ENCODE measurements at places on chromosomes 4 and X. TPM values are rescaled to one million over a fixed set of nuclear protein-coding genes. Genes with fewer than 3 reads are reported as not detected.
A peak's percentile ranks its signal among the peaks of the same experiment; 100 is the strongest.

Gene FHDC1
- 0.20 TPM for total RNA-seq

Gene NDNF
- total RNA-seq, result not detected

Gene QDPR
- total RNA-seq, result 7.0 TPM

Gene CDKL2
- total RNA-seq, result 0.30 TPM

Gene MGARP
- 0.49 TPM for total RNA-seq

Gene SPATA18
- total RNA-seq, result not detected

Gene LNX1
- not detected for total RNA-seq

Gene PAGE4
- total RNA-seq, result not detected

Gene CABS1
- total RNA-seq, result not detected

Gene COX7B2
- total RNA-seq, result not detected

Gene REPS2
- total RNA-seq, result 0.74 TPM

Gene CCSER1
- 0.20 TPM for total RNA-seq

Gene HPF1
- 12.7 TPM for total RNA-seq

Gene MAGEC2
- not detected for total RNA-seq

GRCh38 chr4:8411351-8412180 is 29.0 kb downstream of the ACOX3 start:
- DNase-seq, result no peak

- peak; percentile 93 for DNase-seq
These were observed 219.8 kb downstream of the OR13H1 start for GRCh38 chrX:131763674-131764073.

GRCh38 chrX:23786268-23786815 is 3.4 kb downstream of the SAT1 start:
- DNase-seq, result no peak

- DNase-seq, result no peak
These were observed 121.1 kb upstream of the ATP6AP2 start for GRCh38 chrX:40459571-40460158.

GRCh38 chr4:185472103-185472542 is 590 bp upstream of the CCDC110 start:
- no peak for DNase-seq

GRCh38 chr4:79578606-79579005 is 170.6 kb upstream of the GK2 start:
- DNase-seq, result no peak

DNA sequence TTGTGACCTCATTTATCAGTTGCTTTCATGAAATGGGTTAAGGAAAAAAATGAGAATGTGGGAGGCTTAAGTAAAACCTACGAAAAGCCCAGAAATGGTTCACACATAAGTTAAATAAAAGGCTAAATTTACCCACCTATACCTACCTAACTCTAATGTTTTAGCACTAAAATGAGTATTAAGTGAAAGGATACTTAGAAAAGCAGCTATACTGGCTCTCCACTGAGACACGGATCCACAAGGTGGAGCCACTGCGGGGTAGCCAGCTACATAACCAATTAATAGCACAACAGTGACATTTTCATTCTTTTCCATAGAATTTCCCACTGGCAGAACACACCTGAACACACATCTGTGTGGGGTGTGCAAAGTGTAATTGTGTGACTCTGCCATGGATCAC is 101.9 kb downstream of the MAML3 start:
- DNase-seq, result peak; percentile 43

DNA sequence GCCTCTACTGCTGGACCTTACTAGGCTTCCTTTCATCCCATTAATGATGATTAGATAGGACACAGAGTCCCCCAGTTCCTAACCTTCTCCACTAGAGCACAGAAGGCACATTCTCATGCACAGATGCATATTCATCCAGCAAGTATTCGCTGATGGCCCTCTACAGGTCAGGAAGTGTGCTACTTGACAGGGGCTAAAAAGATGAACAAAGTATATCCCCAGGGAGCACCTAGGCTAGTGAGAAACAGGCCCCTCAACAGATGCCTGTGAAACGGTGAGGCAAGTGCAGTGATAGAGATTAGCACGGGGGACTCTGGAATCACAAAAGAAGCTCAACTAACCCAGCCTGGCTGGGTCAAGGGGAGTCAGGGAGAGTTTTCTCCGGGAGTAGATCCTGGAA is 95.8 kb downstream of the MGST2 start:
- DNase-seq, result peak; percentile 8

DNA sequence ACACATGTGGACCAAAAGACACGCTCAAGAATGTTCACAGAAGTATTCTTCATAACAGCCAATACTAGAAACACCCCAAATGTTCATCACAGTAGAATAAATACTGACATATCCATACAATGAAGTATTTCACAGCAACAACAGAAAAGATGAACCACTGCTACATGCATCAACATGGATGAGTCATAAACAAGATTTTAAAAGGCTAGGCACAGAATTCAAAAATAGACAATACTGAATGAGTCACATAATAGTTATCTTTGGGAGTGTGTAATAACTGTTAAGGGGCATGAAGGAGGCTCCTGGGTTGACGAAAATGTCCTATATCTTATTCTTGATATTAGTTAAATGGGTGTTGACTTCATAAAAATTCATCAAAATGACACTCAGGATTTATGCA is 43.5 kb downstream of the CLOCK start:
- no peak for DNase-seq

GRCh38 chrX:38816155-38816554 is 14.9 kb downstream of the MID1IP1 start:
- DNase-seq, result peak; percentile 50

- DNase-seq, result no peak
These were observed 252.9 kb upstream of the SMIM31 start for GRCh38 chr4:164501074-164501473.

DNA sequence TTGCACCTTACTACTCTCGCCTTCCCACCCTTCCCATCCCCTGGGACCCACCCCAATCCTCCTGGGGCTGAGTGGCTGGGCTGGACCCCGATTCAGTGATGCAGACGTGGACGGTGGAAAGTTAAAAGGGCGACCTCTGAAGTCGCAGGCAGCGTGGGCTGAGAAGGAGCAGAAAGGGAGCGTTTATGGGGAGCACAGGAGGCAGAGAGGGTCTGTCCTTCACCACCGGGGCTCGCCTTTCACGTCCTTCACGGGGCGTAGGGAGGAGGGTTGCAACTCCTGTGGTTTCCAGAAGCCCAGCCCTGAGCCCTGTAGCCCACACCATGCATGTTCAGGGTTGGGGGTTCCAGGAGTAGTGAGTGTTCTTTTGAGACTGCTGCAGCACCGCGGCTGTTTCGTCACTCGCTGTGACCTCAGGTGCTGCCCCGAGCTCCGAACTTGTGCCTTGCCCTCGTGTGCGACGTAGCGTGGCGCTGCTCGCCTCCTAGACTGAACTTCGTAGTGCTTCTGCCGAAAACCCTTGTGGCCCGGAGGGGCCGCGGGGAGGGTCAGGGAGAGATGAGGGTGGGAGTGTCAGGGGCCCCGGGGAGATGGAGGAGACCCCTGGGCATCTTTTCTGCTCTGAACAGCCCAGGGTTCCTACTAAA is 1.6 kb downstream of the NHS start:
- DNase-seq, result no peak

DNA sequence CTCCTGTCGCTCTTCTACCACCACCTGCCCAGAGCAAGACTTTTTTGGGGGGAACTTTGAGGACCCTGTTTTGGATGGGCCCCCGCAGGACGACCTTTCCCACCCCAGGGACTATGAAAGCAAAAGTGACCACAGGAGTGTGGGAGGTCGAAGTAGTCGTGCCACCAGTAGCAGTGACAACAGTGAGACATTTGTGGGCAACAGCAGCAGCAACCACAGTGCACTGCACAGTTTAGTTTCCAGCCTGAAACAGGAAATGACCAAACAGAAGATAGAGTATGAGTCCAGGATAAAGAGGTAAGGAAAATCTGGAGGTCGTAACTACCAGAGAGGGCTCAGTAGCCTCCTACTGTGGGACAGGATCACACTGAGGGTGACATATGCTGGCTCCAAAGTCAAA is 364.5 kb downstream of the MAPK10 start:
- DNase-seq, result no peak

- DNase-seq, result no peak
These were observed 424 bp upstream of the ZNF330 start for GRCh38 chr4:141220271-141220670.

GRCh38 chr4:184860018-184860779 is 34.4 kb upstream of the ACSL1 start:
- no peak for DNase-seq

GRCh38 chr4:38673130-38673978 is 9.4 kb downstream of the KLF3 start:
- DNase-seq, result no peak

DNA sequence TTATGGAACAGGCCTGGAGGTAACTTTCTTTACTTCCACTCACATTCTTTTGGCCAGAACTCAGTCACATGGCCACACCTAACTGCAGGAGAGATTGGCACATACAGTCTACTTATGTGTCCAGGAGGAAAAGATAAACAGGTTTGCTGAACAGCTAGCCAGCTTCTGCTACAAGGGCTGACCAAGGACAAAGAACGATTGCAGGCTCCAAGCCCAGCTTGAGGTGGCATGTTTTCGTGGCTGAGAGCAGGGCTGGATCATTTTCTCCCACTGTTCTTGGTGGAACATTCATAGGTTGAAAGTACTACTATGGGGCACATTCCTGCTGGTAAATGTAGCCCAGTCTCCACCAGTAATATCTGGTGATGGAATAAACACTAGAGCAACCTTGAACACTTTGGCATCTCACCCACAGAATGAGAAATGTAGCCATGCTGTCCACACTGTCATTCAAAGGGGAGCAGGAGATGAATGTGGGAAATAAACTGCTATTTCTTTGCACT is 28.2 kb downstream of the NHS start:
- DNase-seq, result no peak

GRCh38 chr4:184479516-184479950 is 5.2 kb upstream of the IRF2 start:
- peak; percentile 44 for DNase-seq

DNA sequence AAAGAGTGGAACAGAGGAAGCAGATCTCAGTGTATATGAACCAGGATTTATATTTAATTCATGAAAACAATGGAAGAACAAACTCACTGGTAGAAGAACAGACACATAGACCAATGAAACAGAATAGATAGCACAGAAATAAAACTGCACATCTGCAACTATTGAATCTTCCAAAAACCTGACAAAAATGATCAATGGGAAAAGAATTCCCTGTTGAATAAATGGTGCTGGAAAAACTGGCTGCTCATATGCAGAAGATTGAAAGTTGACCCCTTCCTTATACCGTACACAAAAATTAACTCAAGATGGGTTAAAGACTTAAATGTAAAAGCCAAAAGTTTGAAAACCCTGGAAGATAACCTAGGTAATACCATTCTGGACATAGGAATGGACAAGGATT is 391.0 kb downstream of the MAGEB5 start:
- DNase-seq, result no peak

GRCh38 chrX:373641-374471 is 12.9 kb downstream of the PPP2R3B start:
- peak; percentile 28 for DNase-seq

- no peak for DNase-seq
These were observed 22.1 kb downstream of the DOK7 start for GRCh38 chr4:3485011-3485791.

- DNase-seq, result no peak
These were observed 638.9 kb upstream of the AGA start for GRCh38 chr4:178081176-178081575.

GRCh38 chr4:109886303-109886702 is 26.4 kb upstream of the EGF start:
- DNase-seq, result no peak

DNA sequence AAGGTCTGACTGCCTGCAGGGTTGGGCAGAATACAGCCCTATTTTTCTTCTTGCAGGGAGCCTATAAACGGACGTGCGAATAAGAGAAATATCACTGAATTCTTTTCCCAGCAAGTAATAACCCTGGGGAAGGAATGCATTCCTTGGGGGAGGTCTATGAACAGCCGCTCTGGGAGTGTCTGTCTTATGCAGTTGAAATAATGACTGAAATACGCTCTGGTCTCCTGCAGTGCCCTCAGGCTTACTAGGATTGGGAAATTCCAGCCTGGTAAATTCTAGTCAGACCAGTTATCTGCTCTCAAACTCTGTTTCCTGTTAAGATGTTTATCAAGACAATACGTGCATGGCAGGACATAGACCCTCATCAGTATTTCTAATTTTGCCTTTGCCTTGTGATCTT is 72.1 kb upstream of the FAM241A start:
- DNase-seq, result no peak

GRCh38 chrX:2188330-2188792 is 312.4 kb downstream of the DHRSX start:
- no peak for DNase-seq

DNA sequence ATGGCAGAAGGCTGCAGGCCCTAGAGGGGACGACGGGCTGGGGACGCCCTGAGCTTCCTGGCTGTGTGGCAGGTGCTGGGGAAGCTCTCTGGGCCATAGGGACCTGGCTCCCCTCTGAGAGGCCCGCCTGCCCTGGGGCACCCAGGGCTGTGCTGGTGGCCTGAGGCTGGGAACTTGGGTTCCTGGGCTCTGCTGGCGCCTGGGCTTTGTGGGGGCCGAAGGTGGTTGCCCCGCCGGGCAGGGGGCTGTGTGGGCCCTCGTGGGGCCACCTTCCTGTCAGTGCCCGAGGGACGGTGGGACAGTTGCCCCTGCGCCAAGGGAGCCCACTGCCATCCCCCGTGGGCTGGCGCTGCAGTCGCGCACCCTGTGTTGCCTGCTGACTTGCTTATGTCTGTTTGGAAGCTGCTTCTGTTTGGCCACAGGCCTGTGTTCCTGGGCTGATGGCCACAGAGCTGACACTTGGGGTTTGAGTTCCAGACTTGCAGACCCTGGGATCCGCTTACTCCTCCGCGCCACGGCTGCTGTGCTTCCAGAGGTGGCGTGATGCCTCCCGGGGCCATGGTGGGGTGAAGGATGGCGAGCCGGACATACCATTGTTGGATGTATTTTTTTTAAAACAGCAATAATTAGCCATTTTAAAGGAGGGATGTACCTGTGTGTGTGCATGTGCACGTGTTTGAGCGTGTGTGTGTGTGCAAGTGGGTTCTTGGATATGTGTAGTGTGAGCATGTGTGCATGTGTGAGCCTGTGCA is 8.5 kb downstream of the NAT8L start:
- no peak for DNase-seq
